Endothelial cell of umbilical vein (primary cell): ENCODE measurements at places on chromosomes 5 and 9. TPM values are rescaled to one million over a fixed set of nuclear protein-coding genes. Genes with fewer than 3 reads are reported as not detected.

- no peak for DNase-seq
- no peaks in the 10 kb centered on the region for H3K4me1 ChIP-seq
- no peaks in the 10 kb centered on the region for H3K36me3 ChIP-seq
- H3K4me3 ChIP-seq, result no peak overlapping the region
- no peaks in the 10 kb centered on the region for H3K27me3 ChIP-seq
Observed at GRCh38 chr5:6084376-6084775, 294.0 kb downstream of the MED10 start.

DNA sequence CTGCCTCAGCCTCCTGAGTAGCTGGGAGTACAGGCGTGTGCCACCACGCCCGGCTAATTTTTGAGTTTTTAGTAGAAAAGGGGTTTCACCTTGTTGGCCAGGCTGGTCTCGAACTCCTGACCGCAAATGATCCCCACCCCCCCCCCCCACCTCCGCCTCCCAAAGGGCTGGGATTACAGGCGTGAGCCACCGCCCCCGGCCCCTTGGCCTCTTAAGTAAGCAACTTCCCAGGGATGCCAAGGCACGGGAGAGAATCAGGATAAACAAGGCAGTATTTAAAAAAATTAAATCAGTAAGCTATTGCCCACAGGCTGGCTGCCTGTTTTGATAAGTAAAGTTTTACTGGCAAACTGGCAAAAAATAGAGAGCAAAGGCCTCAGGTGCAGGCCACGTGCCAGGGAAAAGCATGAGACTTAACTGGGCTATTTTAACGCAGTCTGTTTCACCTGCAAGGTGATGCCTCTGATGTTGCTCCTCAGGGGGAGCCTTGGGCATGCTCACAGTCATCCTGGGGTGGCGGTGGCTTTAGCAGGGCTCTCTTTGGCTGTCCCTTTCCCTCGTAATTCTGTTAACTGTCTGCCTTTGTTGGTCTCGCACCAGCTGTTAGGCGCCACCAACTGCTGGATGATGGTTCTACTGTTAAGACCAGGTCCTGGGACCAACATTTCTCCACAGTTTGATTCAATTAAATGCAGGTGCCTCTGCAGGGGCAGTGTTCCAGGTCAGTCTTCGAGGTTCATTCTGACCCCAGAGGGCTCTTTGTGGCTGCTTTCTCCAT lies 19.4 kb upstream of the RNF130 start:
- no peak overlapping the region for H3K4me3 ChIP-seq
- peak; percentile 43 for DNase-seq
- peaks cover 4% of the 10 kb centered on the region for H3K4me1 ChIP-seq
- no peaks in the 10 kb centered on the region for H3K27me3 ChIP-seq
- no peak overlapping the region for H3K27ac ChIP-seq

- no peak overlapping the region for H3K4me3 ChIP-seq
- DNase-seq, result no peak
- no peaks in the 10 kb centered on the region for H3K4me1 ChIP-seq
Observed at GRCh38 chr5:167001246-167001645, 1290.2 kb upstream of the WWC1 start.

Gene IFNA21
- not detected in 2 replicates for total RNA-seq

Gene MLANA
- total RNA-seq, result not detected in 2 replicates
